T-cell (primary cell): ENCODE measurements at places on chromosomes 13 and 19.

DNA sequence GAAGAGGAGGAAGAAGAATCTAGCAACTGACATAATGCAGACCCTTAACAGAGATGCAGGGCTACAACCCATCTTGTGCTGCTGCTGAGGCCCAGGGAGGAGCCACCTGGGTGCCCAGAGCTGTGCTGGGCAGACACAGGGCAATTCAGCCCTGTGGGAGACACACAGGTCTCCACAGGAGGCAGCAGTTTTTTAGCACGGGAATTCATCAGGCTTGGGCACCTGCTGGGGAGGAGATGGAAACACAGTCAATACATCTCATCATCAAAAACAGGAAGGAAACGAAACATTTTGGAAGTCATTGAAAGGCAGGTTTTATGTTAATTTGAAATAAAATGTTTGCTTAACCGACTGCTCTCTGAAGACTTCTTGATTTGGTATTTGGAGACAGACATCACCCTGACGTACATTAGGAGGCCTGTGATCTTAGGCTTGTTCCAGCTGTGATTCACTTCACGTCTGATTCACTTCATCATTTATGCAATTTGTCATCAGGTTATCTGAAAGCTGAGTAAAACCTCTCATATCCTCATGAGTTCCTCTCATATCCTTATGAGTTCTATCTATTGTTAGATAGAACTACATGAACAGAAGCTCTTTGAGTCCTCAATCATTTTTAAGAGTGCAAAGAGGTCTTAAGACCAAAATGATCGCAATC is 77.4 kb downstream of the CYSLTR2 start:
- DNase-seq: no peak

- no peak for DNase-seq
These were observed 60.9 kb downstream of the THSD1 start for GRCh38 chr13:52345048-52345447.

DNA sequence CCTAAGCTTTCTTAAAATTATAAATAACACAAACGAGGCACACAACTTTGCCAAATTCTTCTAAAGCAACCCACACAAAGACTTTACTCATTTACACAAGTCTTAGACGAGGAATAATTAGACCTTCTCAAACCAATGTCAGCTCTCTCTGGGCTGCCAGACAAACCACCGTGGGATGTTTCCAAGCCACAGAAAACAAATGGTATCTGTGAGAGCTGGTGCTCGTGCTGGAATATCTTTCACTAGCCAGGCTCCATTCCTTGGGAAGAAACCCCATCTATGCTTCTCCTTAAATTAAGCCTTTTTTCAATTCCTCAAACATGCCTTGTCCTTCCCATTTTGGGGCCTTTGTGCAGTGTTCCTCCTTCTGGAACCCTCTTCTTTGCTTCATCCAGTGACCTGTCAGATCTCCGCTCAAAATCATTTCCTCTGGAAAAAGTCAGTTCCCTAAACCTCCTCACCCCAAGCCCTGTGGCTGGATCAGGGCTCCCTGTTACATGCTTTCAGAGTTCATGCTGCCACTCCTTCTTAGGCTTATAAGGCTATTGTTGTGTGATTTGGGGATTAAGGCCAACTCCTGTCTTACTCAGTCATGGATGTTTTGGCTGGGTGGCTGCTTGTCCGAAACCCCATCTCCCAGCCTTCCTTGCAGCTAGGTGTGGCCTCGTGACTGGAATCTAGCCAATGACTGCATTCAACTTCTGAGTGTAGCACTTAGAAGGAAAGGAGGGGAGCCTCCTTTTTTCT is 64.2 kb upstream of the GTF2F2 start:
- DNase-seq: no peak

DNA sequence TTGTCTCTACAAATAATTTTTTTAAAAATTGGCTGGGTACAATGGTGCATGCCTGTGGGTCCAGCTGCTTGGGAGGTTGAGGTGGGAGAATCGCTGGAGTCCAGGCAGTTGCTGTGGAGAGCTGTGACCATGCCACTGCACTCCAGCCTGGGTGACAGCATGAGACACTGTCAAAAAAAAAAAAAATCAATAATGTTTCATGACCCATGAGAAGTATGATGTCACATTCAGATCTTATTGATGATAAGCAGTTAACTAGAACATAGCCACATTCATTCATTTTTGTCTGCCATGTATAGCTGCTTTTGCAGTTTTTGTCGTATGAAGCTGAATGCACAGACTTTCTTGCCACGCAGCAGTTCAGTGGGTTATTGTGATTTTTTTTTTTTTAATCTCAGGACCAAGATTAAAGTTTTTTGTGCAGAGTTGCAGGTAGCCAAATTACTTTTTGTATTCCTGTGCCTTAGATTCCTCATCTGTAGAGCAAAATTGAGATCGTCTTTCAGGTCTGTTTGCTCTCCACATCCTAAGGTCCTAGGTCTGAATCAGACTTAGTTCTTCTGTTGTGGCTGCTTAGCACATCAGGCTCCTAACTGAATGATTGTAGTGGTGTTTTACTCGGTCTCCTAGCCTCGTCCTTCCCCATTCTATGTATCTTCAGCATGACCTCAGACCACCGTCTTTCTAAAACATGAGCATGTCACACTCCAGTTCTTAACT is 145.2 kb downstream of the GGACT start:
- no peak for DNase-seq

GRCh38 chr13:109971006-109971405 is 184.6 kb upstream of the IRS2 start:
- no peak for DNase-seq

DNA sequence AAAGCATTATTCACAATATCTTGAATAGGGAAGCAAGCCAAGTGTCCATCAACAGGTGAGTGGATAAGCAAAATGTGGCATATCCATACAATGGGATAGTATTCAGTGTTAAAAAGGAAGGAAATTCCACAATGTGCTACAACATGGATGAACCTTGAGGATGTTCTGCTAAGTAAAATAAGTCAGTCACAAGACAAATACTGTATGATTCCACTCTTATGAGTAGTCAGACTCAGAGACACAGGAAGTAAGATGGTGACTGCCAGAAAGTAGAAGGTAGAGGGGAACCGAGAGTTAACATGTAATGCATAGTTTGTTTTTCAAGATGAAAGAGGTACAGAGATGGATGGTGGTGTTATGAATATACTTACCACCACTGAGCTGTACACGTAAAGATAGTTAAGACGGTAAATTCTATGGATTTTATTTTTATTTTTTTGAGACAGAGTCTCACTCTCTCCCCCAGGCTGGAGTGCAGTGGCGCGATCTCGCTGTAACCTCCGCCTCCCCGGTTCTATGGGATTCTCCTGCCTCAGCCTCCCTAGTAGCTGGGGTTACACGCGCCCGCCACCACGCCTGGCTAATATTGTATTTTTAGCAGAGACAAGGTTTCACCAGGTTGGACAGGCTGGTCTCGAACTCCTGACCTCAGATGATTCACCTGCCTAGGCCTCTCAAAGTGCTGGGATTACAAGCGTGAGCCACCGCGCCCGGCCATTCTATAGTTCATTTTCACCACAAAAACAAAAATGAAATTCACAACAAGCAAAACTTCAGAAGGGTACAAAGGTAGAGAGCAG is 1.0 kb upstream of the CHAMP1 start:
- peak; percentile 13 for DNase-seq

DNA sequence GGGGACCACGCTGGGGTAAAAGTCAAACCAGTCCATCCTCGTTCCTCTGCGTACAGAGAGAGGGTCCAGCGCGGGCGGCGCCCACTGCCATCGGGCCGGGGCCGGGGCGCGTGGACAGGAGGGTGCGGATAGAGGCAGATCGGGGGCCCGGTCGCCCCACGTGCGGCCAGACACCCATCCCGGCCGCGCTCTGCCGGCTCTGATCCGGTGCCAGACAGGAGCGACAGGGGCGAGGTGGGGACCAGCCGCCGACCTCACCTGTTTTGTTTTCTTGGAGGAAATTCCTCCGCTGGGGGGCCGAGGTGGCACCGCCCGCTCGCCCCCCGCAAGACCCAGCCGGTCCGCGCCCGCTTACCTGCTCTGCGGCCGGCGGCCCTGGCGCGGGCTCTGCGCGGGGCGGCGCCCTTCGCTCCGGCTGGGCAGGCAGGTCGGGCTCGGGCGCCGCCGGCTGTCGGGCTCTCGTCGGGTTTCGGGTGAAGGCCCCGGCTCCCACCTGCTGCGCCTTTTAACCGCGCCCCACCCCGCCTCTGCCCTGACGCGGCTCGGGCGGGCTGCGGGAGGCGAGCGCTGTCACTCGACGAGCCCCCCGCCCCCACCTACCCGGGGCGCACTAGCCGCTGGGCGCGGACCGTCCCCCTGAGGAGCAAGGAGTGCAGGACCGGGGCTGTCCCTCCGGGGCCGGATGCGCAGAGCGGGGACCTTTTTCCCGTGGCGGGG is at the start of gene GJB6:
GJB6 (minus strand) TSS at position 481 of the 717 bp plus-strand sequence. CDS start 8,839 bp downstream, outside the sequence.
- no peak for DNase-seq

GRCh38 chr13:31431722-31432137 is 232.0 kb downstream of the B3GLCT start:
- DNase-seq: peak; percentile 16

- no peak for DNase-seq
These were observed 396.9 kb upstream of the SLITRK5 start for GRCh38 chr13:87274209-87274819.

DNA sequence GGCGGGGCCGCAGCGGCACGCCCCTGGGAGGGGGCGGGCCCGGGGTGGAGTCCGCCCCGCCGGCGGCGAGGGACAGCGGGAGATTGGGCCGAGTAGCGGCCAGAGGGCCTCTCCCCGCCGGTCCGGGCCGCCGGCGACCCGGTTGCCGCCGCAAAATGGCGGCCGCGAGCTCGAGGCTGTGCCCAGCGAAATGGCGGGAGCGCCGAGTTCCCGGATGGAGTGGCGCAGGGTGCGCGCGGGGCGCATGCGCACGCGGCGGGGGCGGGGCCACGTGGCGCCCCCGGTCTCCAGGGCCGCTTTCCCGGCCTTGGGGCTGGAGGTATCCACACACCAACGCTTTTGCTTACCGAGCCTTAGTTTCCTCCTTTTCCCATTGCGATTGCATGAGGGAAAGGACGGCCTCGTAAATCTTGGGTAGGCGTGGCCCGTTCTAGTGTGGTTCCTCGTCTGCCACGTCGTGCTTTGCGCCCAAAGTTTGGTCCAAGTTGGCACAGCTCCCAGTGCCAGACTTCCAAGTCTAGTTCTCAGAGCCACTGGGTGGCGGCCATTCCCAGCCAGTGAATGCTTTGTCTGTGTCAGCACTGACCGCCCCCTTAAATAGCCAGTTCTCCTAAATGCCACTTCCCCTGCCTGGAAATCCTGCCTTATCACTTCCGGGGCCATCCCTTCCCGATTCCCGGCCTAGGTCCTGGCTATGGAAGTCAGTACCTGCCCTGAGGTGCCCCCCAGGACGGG is 513 bp downstream of the CIRBP start:
- DNase-seq: peak; percentile 83

GRCh38 chr13:96020155-96020575 is 33.0 kb downstream of the UGGT2 start:
- DNase-seq: no peak

GRCh38 chr13:110914331-110915056 is 375 bp downstream of the ANKRD10 start:
- DNase-seq: peak; percentile 76

- no peak for DNase-seq
These were observed 16.7 kb downstream of the MYCBP2 start for GRCh38 chr13:77310161-77310560.

DNA sequence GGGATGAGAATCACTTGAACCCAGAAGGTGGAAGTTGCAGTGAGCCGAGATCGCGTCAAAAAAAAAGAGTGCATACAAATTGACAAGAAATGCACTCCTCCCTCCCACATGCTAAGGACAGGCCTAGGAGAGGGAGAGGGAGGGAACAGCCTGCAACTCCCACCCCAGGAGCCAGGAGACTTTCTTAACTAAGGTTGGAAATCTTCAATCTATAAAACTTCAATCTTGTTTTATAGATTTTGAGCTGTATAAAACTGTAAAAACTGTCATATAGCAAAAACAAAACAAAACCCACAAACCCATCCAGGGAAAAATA is 1.3 kb upstream of the SYCN start:
- no peak for DNase-seq

DNA sequence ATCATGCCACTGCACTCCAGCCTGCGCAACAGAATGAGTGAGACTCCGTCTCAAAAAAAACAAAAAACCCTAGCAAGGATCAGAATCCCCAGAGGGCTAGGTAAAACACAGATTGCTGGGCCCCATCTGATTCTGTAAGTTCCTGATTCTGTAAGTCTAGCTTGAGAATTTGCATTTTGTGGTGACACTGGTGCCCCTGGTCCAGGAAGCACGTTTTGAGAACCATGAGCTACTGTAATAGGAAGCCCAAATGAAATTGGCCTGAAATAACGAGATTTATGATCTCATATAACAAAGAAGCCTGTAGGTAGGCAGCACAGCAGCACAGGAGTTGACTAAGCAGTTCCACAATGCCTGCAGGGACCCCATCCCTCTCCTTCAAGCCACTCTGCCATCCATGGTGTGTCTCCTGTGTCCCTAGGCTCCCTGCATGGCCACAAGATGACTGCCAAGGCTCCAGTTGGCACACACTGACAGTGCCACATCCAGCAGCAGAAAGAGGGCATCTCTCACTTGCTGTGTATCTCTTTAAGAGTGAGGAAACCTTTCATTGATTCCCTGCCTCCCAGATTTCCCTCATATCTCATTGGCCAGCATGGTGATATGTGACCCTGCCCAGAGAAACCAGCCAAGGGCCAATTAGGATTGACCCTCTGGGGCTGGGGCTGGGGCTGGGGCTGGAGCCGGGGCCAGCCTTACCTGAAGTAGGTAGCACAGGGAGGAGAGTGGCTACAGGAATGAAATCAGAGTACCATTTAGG is 21.7 kb downstream of the SIPA1L3 start:
- DNase-seq: no peak

- no peak for DNase-seq
These were observed 183.5 kb upstream of the TSC22D1 start for GRCh38 chr13:44759384-44760360.
